ENCODE measurements at places on chromosomes 13 and 19.

DNA sequence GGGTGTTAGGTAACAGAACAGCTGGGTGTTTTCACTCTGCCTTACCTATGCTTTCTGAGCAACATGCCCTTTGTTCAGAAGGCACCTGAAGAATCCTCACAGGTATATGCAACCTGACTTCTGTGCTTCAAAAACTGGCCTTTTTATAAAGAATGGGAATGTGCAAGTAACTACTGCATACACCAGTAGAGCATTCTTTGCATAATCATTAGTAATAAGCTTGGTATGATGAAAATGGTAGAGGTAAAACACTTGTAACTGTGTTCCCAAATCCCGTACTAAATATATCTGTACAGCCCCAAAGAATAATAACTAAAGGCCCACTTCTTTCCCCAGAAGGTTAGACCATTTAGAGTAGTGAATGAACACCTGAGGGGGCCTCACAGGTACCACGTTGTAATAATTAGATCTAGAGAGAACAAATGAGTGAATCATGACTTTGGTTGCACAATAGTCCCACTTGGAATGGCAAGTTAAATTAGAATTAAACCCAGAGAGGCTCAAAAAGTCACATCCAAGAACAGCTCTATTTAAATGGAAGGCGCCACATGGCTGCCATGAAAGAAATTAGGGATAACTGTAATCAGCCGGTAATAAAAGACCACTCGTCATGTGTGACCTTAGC is 413.9 kb downstream of the KLF12 start:
- DNase-seq: no peak

- DNase-seq: no peak
Measured at GRCh38 chr13:39783051-39783450, 127.6 kb downstream of the COG6 start.

DNA sequence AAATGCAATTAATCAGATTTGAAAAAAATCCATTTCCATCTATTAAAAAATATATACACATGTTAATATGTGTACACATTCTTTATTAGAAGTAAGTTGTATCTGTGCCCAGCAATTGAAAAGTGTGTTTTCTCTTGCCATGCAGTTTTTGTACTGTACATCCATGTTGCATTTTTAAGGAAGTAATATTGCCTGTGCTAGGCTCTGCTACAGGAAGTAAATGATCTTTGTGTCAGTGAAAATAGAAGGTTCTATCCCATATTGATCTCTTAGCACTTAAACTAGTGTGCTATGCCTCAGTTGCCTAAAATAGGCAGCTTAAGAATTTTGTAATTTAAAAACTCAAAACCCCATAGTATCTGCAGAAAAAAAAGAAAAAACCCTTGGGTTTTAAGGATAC is 122.5 kb downstream of the CDK8 start:
- no peak for DNase-seq

GRCh38 chr19:15443838-15444237 is 5.9 kb downstream of the WIZ start:
- DNase-seq: no peak

DNA sequence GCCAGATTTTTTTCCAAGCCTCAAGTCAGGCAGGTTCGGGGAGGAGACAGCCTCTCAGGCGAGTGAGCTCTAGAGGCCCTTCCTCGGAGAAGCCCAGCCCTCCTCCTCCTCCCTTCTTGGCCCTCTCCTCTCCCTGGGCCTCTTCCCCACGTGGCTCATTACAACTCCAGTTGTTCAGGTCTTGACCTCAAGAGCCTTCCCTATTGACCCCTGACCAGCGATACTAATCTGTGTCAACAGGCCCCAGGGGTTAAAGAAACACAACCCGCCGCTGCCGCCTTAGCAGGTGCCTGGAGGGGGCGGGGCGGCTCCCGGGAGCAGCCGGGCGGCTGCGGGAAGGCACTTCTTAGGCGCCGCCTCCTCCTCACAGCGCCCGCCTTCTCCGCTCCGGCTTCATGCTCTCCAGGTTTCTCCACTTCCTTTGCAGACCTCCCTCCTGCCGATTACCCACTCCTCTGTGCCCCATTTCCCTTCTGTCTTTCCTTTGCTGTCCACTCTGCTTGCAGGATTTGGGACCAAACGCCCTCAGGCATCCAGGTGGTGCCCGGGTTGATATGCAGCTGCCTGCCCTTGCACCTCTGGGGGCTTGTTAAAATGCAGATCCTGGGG is 51.0 kb downstream of the LYL1 start:
- peak; percentile 40 for DNase-seq

- no peak for DNase-seq
Measured at GRCh38 chr13:25692099-25692498, 320.3 kb downstream of the ATP8A2 start.

DNA sequence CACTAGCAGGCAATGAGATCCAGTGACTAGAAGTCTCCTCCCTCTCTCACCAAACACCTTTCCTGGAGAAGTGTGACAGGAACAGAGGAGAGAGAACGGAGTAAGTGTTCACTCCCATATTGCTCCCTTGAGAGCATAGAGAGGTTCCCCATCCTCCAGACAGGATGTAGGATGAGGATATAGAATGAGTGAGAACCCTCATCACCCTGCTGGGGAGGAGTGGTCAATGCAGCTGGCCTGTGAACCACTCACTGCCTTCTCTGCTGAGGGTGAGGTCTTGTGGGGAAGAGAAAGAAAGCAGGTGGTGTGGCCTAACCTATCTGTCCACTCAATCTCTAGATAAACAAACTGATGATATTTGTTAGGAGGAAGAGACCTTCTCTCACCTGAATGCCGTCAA is 386.6 kb downstream of the PCDH20 start:
- DNase-seq: no peak

DNA sequence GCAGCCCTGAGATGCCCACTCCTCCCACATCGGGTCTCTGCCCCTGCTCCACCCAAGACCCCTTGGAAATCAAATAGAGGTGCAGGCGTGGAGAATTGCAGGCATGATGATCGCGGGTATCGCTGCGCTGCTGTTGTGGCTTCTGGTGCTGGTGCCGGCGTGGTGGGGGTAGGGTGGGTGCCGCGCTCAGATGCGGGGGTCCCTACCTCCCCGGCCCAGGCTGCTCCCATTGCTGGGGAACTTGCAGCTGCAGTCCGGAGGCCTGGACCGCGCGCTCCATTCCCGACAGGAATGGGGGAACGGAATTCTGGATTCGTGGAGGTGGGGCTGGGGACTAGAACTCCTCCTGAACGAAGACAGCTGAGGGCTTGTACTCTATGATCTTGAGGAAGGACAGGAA is 20.4 kb downstream of the CYP2F1 start:
- no peak for DNase-seq

GRCh38 chr19:21848706-21849105 is 12.7 kb upstream of the ZNF43 start:
- no peak for DNase-seq

DNA sequence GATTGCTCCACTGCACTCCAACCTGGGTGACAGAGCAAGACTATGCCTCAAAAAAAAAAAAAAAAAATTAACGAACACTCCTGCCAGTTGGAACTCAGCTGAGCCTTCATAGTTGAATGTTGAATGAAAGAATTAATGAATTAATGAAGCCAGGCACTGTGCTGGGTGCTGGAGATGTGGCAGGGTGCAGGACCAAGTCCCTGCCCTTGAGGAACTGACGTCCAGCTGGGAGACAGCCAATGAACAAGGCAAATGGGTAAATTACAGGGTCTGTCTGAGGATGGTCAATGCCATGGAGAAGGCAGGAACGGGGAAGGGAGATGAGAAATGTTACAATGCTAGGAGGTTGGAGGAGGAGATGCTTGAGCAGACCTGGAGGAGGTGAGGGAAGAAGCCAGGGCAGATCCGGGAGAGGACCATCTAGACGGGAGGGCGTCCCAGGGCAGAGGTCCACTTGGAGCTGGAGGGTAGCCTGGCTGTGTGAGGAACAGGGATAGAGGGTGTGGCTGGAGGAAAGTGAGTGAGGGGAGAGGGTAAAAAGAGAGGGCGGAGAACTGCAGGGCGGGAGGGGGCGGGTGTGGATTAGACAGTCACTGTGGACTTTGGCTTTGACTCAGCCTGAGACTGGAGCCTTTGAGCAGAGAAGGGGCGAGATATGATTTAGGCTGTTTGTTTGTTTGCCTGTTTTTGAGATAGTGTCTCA is 16.8 kb upstream of the IGSF23 start:
- no peak for DNase-seq

DNA sequence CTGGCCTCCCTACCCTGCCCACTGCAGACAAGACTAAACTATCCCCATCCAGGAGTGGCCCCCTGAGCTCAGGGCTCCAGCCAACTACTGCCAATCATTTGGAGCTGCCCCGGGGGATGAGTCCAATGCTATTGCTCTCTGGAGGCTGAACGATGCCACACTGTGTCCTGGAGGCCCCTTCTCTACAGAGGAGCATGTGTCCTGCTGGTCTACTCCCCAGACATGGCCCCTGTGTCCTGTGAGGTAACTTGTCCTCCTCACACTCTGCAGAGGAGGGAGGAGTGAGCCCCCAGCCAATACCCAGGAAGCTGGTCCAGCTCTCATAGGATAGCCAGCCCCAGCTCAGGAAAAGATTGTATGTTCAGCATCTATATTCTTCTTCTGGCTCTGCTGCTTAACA is 159.1 kb upstream of the GPR12 start:
- no peak for DNase-seq

- peak; percentile 11 for DNase-seq
Measured at GRCh38 chr13:43657485-43657884, 129.3 kb downstream of the ENOX1 start.

DNA sequence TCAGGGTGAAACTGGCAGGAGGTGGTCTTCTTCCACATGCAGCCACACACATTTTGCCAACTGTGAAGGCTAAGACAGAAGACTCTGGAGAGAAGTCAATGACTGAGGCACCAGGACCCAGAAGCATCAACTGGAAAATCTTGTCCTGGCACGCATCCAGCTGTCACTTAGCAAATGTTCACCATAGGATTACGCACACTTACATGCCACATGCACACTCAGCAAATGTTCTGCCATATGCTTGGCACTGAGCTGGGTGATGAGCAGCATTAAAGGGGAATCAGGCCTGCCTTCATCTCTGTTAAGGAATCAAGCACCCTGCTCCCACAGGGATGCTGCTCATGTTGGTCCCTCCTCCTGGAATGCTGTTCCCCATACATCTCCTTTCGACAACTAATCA is 5.1 kb downstream of the ZNF599 start:
- DNase-seq: no peak

GRCh38 chr19:45764475-45764874 is 4.6 kb downstream of the SIX5 start:
- DNase-seq: no peak

GRCh38 chr13:79901336-79901735 is 420.4 kb downstream of the NDFIP2 start:
- DNase-seq: no peak

DNA sequence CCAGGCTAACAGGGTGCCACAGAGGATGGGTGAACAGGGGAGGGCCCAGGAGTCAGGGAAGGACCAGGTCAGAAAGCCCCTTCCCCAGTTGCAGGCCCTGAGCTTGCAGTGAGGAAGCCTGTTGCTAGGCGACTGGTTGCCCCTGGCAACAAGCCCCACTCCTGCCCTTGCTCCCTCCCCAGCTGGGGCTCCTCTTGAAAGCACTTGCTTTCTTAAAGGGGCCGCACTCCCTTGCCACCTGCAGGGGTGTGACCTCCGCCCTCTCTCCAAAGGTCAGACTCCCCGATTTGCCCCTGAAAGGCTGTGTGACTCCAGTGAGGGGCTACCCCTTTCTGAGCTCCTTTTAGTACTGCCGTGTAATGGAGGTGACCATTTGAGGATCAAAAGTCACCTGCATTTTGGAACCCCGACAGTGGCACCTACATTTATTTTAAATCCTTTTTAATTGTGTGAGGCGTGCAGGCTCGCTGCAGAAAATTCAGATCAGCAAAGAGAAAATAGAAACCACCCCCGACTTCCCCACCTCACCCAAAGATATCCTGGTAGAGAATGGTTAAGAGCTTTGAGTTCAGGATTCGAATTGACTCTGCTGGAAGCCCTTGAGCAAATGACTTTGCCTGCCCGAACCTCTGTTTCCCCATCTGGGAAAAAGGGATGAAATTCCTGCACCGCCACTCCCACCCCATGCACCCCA is 4.8 kb downstream of the FCHO1 start:
- peak; percentile 58 for DNase-seq

DNA sequence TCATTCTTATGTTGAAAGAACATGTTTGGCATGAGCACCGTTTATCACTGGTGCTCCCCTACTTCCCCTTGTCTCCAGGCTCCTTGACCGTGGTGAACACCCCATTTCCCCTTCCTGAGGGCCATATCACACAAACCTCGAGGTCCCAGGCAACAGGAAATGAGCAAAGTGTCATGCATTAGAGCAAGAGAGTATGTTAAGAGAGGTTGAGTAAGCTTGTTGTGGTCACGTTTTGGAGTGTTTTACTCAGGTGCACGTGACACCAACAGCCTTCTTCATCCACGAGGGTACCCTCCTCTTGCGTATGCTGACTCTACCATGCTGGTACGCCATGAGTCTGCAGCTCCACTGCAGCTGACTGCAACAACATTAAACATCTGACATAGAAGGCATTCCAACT is 482.2 kb upstream of the NBEA start:
- no peak for DNase-seq

GRCh38 chr19:43534816-43535761 is 2.1 kb downstream of the ZNF575 start:
- DNase-seq: peak; percentile 39

DNA sequence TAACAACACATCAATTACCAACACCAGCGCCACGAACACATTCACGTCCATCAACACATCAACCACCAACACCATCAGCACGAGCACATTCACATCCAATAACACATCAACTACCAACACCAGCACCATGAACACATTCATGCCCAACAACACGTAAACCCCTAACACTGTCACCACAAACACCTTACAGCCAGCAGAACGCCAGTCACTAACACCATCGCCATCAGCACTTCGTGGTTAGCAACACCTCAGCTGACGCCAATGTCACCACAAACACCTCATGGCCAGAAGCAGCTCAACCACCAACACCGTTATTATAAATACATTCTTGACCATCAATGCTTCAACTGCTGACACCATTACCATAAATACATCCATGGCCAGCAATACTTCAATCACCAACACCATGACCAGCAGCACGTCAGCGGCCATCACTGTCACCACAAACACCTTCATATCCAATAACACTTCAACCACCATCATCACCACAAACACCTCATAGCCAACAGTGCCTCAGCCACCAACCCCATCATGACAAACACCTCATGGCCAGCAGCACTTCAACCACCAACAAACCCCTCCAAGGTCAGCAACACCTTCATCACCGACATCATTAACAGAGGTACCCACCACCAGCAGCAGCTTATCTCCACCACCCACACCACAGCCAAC is 9.4 kb downstream of the FCER2 start:
- DNase-seq: peak; percentile 38

DNA sequence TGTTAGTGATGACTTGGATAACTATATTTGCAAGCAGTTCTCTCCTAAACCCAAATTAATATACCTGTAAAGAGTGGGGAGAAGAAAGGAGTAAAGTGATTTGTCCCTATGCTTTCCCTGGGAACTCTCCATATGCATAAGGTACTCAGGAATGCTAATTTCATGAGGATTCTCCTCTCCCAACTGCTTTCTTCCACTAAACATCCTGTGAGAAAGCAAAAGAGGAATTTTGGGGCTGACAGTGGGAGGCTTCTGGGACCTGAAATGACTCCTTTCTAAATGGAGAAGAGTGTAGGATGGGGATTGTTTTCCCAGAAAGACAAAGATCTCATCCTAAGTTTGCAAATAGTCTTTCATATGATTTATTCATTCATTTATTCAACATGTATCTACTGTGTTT is 250.5 kb downstream of the TDRD3 start:
- DNase-seq: no peak
